Stimulated activated CD8-positive, alpha-beta memory T cell treated with anti-CD3 and anti-CD28 coated beads, Interleukin-7, amount 100 ng/mL, for 4 hours (primary cell): ENCODE measurements at places on chromosomes 4 and X.

DNA sequence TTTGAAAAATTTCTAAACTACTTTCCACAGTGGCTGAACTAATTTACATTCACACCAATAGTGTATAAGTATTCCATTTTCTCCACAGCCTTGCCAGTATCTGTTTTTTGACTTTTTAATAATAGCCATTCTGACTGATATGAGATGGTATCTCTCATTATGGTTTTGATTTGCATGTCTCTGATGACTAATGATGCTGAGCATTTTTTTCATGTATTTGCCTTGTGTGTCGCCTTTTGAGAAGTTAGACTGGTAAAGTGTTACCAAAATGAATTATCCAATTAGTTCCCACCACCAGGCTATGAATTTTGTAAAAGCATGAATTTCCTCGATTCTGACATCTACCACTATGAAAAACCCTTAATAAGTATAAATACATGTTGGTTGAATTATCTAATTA, 242.2 kb upstream of the GK2 start:
- no peak for DNase-seq

DNA sequence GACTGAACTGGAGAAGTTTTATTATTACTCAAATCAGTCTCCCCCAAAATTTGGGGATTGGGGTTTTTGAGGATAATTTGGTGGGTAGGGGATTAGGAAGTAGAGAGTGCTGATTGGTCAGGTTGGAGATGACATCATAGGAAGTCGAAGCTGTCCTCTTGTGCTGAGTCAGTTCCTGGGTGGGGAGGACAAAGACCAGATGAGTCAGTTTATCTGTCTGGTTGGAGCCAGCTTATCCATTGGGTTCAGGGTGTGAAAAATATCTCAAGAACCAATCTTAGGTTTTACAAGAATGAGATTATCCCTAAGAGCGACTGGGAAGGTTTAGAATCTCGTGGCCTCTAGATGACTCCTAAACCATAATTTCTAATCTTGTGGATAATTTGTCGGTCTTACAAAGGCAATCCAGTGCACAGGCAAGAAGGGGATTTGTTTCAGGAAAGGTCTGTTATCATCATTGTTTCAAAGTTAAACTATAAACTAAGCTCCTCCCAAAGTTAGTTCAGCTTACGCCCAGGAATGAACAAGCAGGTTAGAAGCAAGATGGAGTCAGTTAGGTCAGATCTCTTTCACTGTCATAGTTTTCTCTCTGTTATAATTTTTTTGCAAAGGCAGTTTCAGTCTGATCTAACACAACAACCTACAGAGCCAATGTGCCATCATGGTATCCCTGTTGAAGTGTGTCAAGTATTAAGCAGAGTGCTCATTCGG, 274.5 kb downstream of the SLC7A11 start:
- no peak for DNase-seq

GRCh38 chr4:97134456-97134855, 1008.8 kb downstream of the STPG2 start:
- DNase-seq, result no peak

GRCh38 chr4:176769514-176769913, 23.2 kb downstream of the VEGFC start:
- no peak for DNase-seq
